ENCODE measurements at places on chromosomes 3 and 15. TPM values are rescaled to one million over a fixed set of nuclear protein-coding genes. Genes with fewer than 3 reads are reported as not detected.
A peak's percentile ranks its signal among the peaks of the same experiment; 100 is the strongest.

IL5RA gene
- not detected for total RNA-seq

MUC20 gene
- total RNA-seq: 8.4 TPM

NMNAT3 gene
- 2.0 TPM for total RNA-seq

ABCF3 gene
- 68.9 TPM for total RNA-seq

THAP10 gene
- total RNA-seq: 2.2 TPM

STRC gene
- total RNA-seq: 0.87 TPM

ANKRD63 gene
- not detected for total RNA-seq

UBAP1L gene
- total RNA-seq: 2.5 TPM

DAG1 gene
- 149 TPM for total RNA-seq

DPH6 gene
- total RNA-seq: 7.3 TPM

ATG7 gene
- 27.4 TPM for total RNA-seq

PDZRN3 gene
- 20.0 TPM for total RNA-seq

- peak overlapping the region; percentile 55 for H3K4me3 ChIP-seq
- H3K27me3 ChIP-seq: peaks cover 87% of the 10 kb centered on the region
- no peak for DNase-seq
- H3K27ac ChIP-seq: no peak overlapping the region
Observed at GRCh38 chr15:60006203-60006862, 2.2 kb downstream of the FOXB1 start.

DNA sequence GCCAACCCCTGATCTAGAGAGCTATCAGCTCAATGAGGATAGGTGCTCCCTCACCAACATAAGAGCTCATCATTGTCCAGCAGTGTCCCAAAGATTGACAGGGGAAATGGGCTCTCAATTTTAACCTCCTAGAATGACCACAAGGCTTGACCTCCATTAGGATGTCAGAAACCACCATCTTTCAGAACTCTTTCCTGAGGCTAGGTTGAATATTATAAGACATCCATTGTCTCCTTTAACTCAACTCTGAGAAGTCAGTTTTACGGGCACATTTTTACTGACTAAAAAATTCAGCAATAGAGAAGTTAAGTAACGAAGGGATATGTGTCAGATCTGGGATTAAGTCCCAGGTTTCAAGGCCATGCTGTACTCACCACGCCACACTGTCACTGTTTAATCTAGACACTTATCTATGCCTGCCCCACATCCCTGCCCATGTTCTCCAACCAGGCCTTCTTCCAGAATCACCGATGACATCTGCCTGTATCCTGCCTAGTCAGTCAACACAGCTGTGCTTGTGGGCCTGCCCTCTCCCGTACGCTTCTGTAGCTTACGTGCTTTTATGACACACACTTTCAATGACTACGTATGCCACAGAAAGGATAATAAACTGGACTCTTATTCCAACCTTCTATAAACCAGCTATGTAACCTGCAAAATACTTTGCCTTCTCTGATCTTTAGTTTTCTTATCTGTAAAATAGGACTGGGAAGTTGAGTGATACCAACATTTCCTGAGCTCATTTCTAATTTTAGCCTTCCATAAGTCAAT lies 17.1 kb upstream of the MUC13 start:
- no peaks in the 10 kb centered on the region for H3K27me3 ChIP-seq
- no peak for DNase-seq
- no peak overlapping the region for H3K4me3 ChIP-seq

- H3K4me3 ChIP-seq: no peak overlapping the region
- no peak overlapping the region for H3K27ac ChIP-seq
- no peak for DNase-seq
- peaks cover 19% of the 10 kb centered on the region for H3K4me1 ChIP-seq
- H3K36me3 ChIP-seq: peaks cover 7% of the 10 kb centered on the region
Observed at GRCh38 chr3:122576174-122576940, 1.1 kb upstream of the PARP15 start.

GRCh38 chr15:56693761-56694160 lies 39.5 kb downstream of the ZNF280D start:
- H3K27me3 ChIP-seq: no peaks in the 10 kb centered on the region
- no peak for DNase-seq
- peaks cover 2% of the 10 kb centered on the region for H3K36me3 ChIP-seq
- no peak overlapping the region for H3K27ac ChIP-seq
- no peak overlapping the region for H3K4me3 ChIP-seq
- H3K4me1 ChIP-seq: no peaks in the 10 kb centered on the region

DNA sequence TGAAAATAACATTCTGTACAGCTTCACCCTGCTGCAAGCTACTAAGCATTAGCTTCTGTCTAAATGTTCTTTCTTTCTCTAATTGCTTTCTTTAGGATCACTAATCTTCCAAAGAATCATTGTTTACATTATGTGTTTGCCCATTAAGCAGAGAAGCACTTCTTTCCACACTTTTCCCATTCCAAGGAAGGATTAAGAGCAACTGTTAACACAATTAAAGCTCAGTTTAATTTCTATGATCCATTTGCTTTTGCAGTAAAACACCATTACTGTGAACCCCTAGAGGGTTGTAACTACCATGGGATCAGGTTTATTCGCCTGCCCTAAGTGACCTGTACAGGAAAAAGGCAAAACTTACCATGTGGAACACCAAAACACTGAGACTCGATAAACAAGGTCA lies 125.8 kb upstream of the ZNF385D start:
- H3K27ac ChIP-seq: no peak overlapping the region
- DNase-seq: no peak
- H3K36me3 ChIP-seq: peaks cover 3% of the 10 kb centered on the region

- H3K27ac ChIP-seq: no peak overlapping the region
- no peak for DNase-seq
- no peak overlapping the region for H3K4me3 ChIP-seq
- no peaks in the 10 kb centered on the region for H3K27me3 ChIP-seq
- peaks cover 20% of the 10 kb centered on the region for H3K4me1 ChIP-seq
Observed at GRCh38 chr15:64837502-64837901, 4.2 kb upstream of the PLEKHO2 start.

GRCh38 chr3:56616478-56617006 lies 59.6 kb downstream of the CCDC66 start:
- H3K4me3 ChIP-seq: no peak overlapping the region
- no peaks in the 10 kb centered on the region for H3K27me3 ChIP-seq
- H3K36me3 ChIP-seq: peaks cover 44% of the 10 kb centered on the region
- no peak overlapping the region for H3K27ac ChIP-seq
- H3K4me1 ChIP-seq: no peaks in the 10 kb centered on the region

GRCh38 chr3:112382543-112383160 lies 49.7 kb downstream of the CD200 start:
- H3K4me3 ChIP-seq: no peak overlapping the region
- no peak for DNase-seq
- peaks cover 19% of the 10 kb centered on the region for H3K4me1 ChIP-seq
- no peaks in the 10 kb centered on the region for H3K36me3 ChIP-seq
- no peaks in the 10 kb centered on the region for H3K27me3 ChIP-seq

DNA sequence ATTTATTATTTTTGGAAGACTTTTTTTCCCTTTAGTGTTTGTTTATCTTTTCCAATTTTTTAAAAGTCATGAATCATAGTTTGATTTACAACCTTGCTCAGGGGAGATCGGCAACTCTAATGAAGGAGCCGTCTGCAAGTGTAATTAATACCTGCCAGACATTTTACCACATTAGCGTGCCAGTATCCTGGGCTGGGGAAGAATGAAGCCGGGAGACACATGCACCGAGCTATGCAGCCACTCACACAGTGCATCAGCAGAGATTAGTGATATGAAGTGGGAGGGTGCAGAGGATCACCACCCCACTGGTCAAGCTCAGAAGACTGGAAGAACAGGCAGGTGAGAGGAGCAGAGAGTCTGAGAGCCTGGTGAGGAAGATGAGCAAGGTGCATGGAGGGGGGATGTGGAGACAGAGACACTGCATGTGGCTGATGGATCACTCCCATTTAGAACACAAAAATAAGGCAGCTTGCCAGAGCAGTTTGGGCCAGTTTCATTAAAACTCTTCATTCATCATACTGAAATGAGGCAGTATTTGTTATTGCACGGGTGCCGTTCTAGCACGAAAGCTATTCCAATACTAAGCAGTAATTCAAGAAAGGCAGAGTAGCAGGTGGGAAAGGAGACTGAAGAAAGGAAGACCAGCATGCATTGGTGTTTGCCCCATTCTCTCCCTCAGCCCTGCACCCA lies 821.6 kb downstream of the TUSC7 start:
- DNase-seq: no peak
- no peaks in the 10 kb centered on the region for H3K36me3 ChIP-seq
- no peak overlapping the region for H3K27ac ChIP-seq
- H3K27me3 ChIP-seq: peaks cover 26% of the 10 kb centered on the region

DNA sequence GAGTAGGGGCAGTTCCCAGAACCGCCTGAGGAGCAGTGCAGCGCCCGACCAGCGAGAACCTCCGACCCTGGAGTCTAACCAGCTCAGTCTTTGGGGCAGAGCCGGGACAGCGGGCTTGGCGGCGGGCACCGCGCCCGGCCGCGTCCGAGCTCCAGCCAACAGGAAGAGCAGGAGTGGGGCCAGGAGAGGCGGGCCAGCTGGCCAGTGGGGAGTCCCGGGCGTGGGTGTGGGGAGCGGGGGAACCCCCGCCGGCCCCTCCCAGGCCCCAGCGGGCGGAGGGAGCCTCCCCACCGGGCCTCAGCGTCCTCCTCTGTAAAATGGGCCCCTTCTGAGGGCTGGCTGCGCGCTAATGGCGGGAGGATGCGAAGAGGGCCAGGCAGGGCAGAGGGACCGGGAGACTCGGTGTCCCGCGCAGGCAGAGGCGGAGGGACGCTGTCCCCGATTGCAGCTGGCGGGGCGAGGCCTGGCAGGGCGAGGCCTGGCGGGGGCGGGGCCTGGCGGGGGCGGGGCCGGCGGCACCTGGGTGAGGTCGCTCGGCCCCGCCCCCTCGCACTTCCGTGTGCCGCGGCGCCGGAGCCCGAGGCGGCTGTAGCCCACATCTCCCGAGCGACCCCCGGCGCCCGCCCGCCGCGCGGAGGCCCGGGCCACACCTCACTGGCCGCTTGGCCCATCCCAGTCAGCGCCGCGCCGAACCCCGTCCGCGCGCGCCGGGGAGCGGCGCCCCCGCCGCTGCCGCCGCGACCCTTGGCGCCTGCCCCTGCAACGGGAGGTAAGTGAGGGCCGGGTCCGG lies at the start of gene PRKCD:
TSS of gene PRKCD (plus strand) at position 550 of the 790 bp plus-strand sequence. CDS start 17,214 bp downstream, outside the sequence.
- H3K36me3 ChIP-seq: no peaks in the 10 kb centered on the region
- peak within 1 kb of the TSS; percentile 83 for H3K27ac ChIP-seq
- H3K4me1 ChIP-seq: peaks cover 24% of the 10 kb centered on the region
- H3K4me3 ChIP-seq: peak within 1 kb of the TSS; percentile 91
- DNase-seq: peak; percentile 90

- no peaks in the 10 kb centered on the region for H3K27me3 ChIP-seq
- no peaks in the 10 kb centered on the region for H3K36me3 ChIP-seq
- no peaks in the 10 kb centered on the region for H3K4me1 ChIP-seq
Observed at GRCh38 chr3:97430601-97431000, 334.0 kb upstream of the ARL6 start.

DNA sequence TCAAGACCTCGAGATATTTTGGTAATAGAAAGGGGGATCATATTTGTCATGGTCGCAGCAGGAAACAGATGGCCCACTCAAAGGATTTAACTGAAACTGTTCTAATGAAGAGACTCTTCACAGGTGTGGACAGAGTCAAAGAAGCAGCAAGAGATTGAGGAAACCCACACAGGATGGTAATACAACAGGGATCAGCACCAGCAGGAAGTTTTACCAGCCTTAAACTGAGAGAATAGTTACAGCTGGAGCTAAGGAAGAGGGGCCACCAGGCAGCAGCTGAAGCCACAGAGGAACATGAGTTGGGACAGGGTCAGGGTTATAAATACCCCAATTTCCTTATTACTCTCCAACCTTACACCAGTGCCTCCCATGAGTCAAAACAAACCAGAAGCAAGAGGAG lies 131.8 kb upstream of the UBE2E2 start:
- no peaks in the 10 kb centered on the region for H3K27me3 ChIP-seq
- no peak overlapping the region for H3K4me3 ChIP-seq
- DNase-seq: no peak
- no peak overlapping the region for H3K27ac ChIP-seq
- peaks cover 33% of the 10 kb centered on the region for H3K4me1 ChIP-seq

DNA sequence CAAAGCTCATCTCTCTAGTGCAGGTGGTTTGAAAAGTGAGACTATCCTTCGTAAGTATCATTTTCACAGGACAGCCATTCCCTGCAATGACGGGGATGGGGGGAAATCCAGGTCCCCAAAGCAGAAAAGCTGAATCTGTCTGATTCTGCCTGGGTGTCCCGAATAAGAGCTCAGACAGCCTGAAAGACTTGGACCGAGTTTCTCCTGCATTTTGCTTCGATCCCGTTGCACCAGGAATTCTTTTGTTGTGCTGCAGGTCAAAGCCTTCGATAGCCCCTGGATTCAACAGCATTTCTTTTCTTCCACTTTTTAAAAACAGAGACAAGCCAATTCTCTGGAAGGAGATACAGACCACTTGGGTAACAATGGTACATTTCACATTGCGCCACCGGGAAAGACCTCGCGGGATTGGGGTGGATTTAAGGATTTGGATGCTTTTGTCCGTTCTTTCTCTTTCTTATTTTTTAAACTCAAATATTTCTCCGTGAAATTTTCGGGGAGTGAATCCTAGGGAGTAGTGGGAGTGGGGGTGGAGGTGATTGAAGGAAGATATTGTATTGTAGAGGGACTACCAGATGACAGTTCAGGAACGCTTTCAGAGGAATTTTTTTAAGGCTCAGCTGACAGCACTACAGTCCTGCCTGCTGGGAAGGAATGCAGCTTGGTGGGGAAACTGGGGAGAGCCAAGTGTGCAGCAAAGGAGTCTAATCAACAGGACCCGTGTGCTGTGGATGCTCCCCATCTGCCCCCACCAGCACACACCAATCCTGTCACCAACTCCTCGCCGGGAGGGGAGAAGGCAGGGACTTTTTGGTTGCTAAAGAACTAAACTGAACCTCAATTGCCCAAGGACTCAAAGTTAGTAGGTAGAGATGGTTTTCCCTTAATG lies 2.6 kb downstream of the SLITRK3 start:
- H3K36me3 ChIP-seq: no peaks in the 10 kb centered on the region
- H3K27me3 ChIP-seq: peaks cover 77% of the 10 kb centered on the region

- DNase-seq: no peak
- H3K4me1 ChIP-seq: peaks cover 24% of the 10 kb centered on the region
- H3K27me3 ChIP-seq: no peaks in the 10 kb centered on the region
Observed at GRCh38 chr3:174333640-174334039, 525.5 kb upstream of the NAALADL2 start.

- H3K27ac ChIP-seq: no peak overlapping the region
- no peak for DNase-seq
- H3K27me3 ChIP-seq: no peaks in the 10 kb centered on the region
- H3K36me3 ChIP-seq: peaks cover 9% of the 10 kb centered on the region
- peaks cover 5% of the 10 kb centered on the region for H3K4me1 ChIP-seq
- no peak overlapping the region for H3K4me3 ChIP-seq
Observed at GRCh38 chr15:76588811-76589747, 252.5 kb downstream of the ISL2 start.

GRCh38 chr3:9681723-9682081 lies 21.9 kb upstream of the CPNE9 start:
- no peak for DNase-seq
- H3K4me1 ChIP-seq: no peaks in the 10 kb centered on the region
- H3K4me3 ChIP-seq: no peak overlapping the region
- no peaks in the 10 kb centered on the region for H3K27me3 ChIP-seq
- H3K36me3 ChIP-seq: peaks cover 56% of the 10 kb centered on the region

- H3K27ac ChIP-seq: no peak overlapping the region
- H3K4me3 ChIP-seq: no peak overlapping the region
- peaks cover 23% of the 10 kb centered on the region for H3K27me3 ChIP-seq
- H3K4me1 ChIP-seq: no peaks in the 10 kb centered on the region
Observed at GRCh38 chr3:137148406-137148805, 190.6 kb downstream of the IL20RB start.
